ENCODE measurements at places on chromosomes 3 and 15. TPM values are rescaled to one million over a fixed set of nuclear protein-coding genes. Genes with fewer than 3 reads are reported as not detected.

Gene IMPG2
- total RNA-seq: 0.01 TPM

Gene CPOX
- 21.0 TPM for total RNA-seq

Gene ELL3
- total RNA-seq: 1.2 TPM

Gene GABRR3
- not detected for total RNA-seq
